ENCODE measurements at places on chromosomes 16 and 17.

GRCh38 chr17:71035226-71035625, 865.9 kb downstream of the KCNJ2 start:
- no peak for DNase-seq

DNA sequence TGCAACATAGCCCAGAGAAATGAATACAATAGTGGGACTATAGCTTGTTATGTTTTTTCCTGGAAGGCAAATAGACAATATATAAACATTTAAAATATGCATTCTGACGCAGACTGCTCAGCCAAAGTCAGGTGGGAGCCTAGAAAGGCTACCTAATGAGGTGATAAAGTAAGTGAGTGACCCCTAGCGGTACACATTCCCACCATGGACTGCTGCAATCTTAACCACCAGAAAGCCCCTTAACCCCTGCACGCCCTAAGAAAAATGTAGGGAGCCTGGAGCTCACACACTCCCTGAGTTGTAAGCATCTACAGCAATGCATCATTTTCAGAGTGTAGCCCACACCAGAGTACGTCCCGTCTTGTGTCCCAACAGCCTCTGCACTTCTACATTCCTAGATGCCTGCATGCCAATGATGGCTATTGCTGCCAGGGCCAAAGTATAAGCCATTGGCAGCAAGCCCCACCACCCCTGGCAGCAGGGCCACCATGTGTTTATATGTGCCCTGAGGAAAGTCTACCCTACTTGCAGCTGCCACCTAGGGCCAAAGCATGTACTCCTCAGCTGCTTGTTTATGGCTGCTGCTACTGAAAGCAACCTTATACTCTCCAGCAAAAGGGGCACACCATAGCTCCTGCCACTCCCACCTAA, 127.6 kb downstream of the KIF2B start:
- no peak for DNase-seq

GRCh38 chr17:59671386-59671785, 35.8 kb downstream of the PTRH2 start:
- DNase-seq: no peak

- no peak for DNase-seq
Measured at GRCh38 chr17:72863526-72864211, 228.8 kb downstream of the SLC39A11 start.

- DNase-seq: no peak
Measured at GRCh38 chr16:35174016-35174415, 1714.6 kb downstream of the TP53TG3F start.
